NCI-H187 treated with DMSO at 0.1 percent for 48 hours (cell line): ENCODE measurements at places on chromosomes 4 and X.

- DNase-seq, result no peak
Measured at GRCh38 chr4:8691151-8691775, 98.7 kb downstream of the CPZ start.

DNA sequence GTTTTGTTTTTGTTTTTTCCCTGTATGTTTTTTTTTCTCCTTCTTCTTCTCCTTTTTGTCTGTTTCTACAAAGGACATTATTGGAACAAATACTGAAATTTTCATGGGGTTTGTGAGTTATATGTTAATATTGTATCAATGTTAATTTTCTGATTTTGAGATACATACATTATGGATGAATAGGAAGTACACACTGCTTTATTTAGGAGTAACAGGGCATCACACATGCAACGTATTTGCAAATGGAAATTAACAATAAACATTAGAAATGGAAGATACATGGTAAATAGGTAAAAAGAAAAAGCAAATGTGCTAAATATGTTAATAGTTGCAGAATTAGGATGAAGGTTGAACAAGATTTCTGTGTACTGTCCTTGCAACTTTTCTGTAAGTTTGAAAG lies 477.2 kb upstream of the INTU start:
- DNase-seq, result no peak

DNA sequence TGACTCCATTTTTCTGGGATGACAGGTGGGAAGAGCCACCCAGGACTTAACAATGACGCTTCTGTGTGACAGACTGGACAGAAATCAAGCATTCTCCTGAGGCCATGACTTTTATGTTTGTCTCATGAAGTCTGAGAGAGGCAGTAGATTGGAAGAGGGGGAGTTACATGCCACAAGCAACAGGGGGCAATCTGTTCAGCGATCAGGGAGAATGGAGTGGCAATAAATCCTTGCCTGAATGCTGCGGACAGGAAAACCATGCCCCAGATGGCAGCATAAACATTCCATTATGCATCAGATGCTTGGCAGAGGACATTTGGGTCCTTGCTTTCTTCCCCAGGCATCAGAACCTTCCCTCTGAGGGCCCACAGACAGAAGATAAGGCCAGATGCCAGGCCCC lies 312.4 kb upstream of the DIPK2B start:
- DNase-seq, result no peak

DNA sequence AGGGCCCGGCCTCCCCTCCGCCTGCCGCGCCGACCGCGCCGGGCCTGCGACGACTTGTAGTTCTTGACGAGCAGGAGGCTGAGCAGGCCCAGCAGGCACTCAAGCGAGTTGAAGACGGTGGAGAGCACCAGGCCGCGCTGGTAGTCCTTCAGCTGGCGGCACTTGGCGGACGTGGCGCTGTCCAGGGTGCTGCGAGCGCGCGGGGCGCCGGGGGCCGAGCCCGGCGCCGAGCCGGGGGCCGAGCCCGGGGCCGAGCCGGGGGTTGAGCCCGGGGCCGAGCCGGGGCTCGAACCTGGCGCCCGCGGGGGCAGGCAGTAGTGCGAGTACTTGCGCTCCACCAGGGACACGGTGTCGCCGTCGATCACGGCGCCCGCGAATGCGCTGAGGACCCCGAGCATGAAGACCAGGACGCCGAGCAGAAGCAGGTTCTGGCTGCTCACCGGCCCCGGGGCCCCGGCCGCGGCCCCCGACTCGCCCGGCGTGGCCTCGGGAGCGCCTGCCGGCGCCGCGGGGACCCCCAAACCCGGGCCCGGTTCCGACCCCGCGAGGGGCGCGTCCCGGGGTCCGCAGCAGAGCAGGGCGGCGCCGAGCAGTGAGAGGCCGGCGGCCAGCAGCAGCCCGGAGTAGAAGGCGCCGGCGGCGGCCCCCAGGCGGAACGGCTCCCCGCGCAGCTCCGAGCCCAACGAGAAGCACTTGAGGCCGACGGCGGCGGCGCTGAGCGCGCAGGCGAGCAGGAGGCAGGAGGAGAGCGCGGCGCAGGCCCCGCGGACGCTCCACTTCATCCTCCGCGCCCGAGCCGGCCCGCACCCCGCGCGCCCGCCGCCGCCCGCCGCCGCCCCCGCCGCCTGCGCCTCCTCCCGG lies 584 bp downstream of the TMEM271 start:
- no peak for DNase-seq

GRCh38 chr4:67871867-67872266 lies 11.9 kb downstream of the TMPRSS11D start:
- no peak for DNase-seq

DNA sequence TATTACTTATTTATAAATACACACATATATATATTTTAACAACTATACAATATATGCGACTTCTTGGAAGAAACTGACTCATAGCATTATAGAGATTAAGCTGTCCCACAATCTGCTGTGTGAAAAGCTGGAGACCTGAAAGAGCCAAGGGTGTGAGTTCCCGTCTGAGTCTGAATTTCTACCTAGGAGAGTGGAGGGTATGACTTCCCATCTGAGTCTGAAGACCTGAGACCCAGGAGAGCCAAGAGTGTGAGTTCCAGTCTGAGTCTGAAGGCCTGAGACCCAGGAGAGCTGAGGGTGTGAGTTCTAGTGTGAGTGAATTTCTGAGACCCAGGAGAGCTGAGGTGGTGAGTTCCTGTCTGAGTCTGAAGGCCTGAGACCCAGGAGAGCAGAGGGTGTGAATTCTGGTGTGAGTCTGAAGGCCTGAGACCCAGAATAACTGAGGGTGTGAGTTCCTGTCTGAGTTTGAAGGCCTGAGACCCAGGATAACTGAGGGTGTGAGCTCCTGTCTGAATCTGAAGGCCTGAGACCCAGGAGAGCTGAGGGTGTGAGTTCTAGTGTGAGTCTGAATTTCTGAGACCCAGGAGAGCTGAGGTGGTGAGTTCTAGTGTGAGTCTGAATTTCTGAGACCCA lies 8.9 kb upstream of the P2RY8 start:
- DNase-seq, result no peak
